MCF 10A (cell line): ENCODE measurements at places on chromosomes 6 and 20. TPM values are rescaled to one million over a fixed set of nuclear protein-coding genes. Genes with fewer than 3 reads are reported as not detected.

The TMEM74B gene
- total RNA-seq: not detected in 2 replicates

The FAM83C gene
- total RNA-seq: not detected in 2 replicates

The HFE gene
- total RNA-seq: 2.8 and 5.2 TPM in 2 replicates

The HLA-DRB5 gene
- total RNA-seq: not detected in 2 replicates

The CALHM5 gene
- not detected in 2 replicates for total RNA-seq

- no peak for DNase-seq
Measured at GRCh38 chr6:107488174-107488874, 1.6 kb upstream of the SOBP start.

- no peak for DNase-seq
Measured at GRCh38 chr6:92559003-92559402, 860.4 kb downstream of the EPHA7 start.

DNA sequence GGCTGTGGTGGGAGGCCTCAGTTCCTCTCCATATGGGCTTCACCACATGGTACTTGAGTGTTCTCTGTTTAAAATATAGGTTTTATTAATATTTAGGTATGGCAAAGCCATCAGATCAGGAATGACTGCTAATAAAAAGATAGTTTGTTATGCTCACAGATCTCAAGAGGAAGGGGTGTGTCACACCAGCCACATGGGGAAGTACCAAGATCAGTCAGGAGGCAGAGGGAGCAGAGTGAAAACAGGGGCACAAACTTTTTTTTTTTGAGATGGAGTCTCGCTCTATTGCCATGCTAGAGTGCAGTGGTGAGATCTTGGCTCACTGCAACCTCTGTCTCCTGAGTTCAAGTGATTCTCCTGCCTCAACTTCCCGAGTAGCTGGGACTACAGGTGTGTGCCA lies 92.1 kb upstream of the GCM1 start:
- DNase-seq: no peak

DNA sequence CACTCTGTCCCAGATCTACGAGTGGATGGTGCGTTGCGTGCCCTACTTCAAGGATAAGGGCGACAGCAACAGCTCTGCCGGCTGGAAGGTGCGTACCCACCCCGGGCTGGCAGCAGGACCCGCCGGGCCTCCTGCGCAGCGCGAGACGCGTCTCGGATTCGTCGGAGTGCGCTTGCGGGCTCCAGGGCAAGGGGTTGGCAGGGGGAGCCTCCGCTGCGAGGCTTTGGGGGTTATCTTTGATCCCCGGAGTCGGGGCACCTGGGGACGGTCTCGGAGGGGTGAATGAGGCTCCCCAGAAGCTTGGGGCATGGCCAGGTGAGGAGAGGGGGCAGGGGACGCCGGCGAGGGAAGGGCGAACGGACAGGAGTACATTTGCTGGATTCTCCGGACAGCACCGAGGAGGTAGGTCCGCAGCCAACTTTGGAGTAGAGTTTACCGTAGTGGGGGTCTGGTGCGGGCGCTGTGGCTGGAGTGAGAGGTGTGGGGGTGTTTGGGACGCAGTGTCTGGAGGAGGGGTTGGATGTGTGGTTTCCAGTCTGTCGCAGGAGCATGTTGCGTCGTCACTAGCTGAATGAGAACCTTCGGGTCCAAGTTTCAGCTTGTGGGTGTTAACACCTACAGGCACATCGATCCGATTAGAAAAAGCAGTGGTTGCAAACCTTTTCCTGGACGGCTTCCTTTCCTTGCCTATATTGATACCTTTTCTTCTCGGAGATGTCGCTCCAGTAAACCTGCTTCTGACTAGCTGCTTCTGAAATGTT lies 1.2 kb downstream of the FOXO3 start:
- peak; percentile 40 for DNase-seq

GRCh38 chr6:117346142-117346930 lies 79.4 kb downstream of the ROS1 start:
- peak; percentile 16 for DNase-seq

DNA sequence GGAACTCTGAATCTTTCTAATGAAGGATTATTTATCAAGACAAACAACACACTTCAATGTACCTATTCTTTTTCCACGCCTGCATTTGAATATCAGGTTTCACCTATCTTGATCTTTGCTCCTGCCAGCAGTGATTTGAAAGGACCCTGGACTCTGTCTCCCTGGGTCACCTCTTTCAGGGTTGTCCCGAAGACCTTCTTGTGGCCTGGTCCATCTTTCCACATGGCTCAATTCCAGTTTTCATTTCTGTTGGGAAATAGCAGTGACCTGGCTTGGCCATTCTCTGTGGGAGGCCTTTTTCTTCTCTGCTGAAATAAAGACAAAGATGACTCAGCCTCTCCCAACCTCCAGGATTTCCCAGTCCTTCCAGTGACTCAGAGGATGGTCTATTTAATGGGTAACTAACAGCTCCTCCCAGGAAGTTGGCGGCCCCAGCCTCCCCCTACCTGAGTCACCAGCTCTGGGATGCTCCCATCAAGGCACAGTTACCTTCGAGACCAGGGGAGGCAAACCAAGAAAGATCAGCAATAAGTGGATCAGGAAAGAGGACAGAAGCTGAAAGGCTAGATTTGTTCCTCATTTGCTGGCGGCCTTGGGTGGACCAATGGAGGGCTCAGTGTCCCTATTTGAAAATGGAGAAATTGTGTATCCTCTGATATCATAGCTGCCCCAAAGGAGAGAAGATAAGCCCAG lies 120.2 kb upstream of the RNF24 start:
- peak; percentile 99 for DNase-seq

GRCh38 chr6:117483645-117484016 lies 1.2 kb downstream of the DCBLD1 start:
- DNase-seq: peak; percentile 53

GRCh38 chr20:38270869-38271605 lies 10.5 kb upstream of the KIAA1755 start:
- DNase-seq: peak; percentile 96

DNA sequence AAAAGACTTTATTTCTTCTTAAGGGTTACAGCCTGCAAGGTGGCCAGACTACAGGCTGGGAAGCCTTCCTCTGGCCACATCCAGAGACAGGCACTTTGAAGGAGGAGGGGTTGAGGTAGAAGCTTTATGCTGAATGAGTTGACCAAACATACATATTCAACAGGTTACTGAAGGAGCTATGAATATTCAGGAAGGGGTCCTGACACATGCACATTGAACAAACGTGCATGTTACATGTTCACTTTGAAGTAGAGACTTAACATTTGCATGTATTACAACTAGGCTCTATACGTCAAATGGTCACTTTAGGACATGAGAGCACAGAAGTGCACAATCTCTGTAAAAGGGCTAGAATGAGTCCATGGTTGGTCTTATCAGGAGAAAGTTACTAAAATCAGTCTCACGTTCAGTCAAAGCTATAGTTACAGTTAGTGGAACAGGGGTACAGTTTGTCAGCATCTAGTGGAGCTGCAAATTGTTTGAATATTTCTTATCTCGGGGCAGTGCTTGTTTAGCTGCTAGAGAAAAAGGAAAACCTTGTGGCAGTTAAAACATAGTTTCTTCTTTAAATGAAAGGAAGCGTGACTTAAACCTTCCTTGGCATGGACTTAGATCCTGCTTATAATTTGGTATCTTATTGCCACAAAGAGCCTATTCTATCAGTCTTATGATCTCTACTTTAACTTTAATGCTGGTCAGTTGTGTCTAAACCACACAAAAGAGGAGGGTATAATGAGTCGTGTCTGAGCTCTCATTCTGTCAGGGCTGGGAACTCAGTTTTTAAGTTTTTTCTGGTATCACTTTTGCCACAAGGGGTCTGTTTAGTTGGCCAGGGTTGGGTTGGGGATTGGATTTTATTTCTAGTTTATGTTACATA lies 4.6 kb upstream of the ZSCAN9 start:
- DNase-seq: no peak

DNA sequence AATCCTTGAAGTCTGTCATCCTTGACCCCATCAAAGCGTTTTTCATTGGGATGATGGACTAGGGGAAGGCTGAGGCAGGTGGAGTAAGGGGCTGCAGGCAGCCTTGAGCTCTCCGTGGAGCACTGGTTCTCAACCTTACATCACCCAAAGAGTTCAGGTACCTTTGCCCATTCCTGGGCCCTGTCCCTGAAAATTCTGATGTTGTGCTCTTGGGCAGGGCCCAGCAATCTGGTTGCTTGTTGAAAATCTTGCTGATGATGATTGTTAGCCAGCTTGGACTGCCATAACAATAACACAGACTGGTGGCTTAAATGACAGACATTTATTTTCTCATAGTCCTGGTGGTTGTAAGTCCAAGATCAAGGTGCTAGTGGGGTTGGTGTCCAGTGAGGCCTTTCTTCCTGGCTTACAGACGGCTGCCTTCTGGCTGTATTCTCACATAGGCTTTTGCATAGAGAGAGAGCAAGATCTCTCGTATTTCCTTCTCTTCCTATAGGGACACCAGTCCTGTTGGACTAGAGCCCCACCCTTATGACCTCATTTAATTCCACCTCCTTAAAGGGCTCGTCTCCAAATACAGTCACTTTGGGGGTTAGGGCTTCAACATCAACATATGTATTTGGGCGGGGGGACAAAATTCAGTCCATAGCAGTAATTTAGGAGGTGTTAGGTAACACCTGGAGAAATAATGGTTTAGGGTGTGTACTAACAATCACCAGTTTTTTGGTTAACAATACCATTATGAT lies 104.9 kb downstream of the PLEKHG1 start:
- no peak for DNase-seq

GRCh38 chr6:9984607-9985006 lies 430.3 kb downstream of the TFAP2A start:
- DNase-seq: no peak

DNA sequence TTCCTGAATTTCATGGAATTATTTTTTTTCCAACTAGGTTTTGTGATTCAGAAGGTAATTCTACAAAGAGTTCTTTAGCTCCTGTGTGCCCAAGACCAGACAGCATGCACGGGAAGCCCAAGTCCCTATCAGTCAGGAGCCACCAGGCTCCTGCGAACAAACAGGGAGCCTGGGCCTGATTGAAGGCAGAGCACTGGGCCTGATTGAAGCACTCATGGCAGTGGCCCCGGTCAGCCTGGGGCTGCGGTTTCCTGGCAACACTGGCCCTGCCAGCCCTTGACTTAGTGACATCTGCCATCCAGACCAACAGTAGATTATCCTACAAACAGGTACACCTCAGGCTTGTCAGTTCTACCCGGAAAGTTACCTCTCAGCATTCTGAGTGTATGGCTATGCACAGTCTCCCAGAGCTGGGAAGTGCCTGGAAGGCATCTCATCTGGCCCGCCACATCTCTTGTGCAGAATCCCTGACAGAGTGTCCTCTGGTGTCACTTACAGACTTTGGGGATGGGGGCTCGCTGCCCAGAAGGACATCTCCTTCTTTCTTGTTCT lies 133.8 kb downstream of the VEGFA start:
- DNase-seq: no peak

- no peak for DNase-seq
Measured at GRCh38 chr6:157203312-157203744, 120.0 kb downstream of the TMEM242 start.

DNA sequence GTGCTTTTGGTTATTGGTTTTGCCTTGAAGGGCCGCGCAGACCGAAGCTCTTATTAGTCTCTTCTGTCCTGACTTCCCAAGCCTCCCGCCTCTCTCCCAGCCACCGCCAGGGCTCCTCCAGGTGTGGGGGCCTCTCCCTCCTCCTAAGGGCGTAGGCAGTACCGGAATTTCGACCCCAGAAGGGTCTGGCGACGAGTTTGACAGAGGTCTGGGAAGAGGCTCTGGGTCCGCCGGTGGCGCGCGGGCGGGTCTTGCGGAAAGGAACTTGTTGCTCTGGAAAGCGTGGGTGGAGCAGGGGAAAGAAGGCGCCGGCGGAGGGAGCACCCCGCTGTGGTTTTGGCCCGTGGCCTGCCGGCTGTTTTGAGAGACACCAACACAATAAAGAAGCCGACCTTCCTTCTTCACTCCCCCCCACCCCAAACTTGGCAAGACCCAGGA lies 1.8 kb downstream of the PCSK2 start:
- no peak for DNase-seq

GRCh38 chr6:105900125-105900937 lies 185.8 kb upstream of the PRDM1 start:
- DNase-seq: no peak

GRCh38 chr6:54085047-54085446 lies 26.2 kb upstream of the MLIP start:
- DNase-seq: no peak

DNA sequence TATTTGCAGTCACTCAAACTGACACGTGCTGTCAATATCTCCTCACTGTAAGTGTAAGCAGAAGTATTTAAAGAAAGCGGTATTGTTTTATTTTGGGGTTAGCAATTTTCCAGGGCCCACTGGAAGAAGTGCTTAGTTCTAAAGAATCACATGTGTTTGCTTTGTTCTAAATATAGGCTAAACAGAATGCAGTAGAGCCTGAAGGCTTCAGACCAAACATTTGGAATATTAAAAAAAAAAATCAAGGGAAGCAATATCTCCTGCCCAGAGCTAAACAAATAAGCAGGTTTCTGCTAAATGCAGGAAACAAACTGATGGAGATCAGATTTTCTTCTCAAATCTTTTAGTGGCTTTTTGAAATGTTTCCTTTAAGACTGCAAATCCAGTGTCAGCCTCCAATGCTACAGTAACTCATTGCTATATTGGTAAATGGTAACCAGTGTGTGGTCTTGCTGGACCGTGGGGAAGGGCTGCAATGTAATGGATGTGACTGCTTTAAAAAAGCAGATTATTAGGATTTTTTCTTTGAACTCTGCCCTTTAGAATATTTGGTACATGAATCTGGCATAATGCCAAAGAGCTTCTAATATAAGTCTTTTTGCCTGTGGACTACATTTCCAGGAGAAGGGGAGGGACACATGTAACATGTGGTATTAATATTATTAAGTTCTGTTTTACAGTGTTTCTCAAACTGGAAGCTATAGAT lies 317.1 kb upstream of the FERMT1 start:
- DNase-seq: no peak

DNA sequence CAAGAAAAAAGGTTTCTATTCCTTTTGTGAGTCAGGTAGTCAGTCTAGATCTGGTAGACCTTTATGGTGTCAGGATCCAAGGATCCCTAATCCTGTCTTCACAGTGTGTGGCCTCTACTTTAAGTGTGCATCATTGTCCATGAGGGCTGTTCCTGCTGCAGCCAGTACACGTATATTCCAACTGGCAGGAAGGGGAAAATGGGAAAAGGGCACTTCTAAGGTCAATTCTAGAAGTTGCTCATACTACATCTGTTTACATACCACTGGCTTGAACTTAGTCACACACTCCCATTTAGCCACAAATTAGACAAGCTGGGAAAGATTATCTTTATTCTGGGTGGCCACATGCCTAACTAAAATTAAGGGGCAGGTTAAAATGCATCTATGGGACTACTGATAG lies 9.7 kb upstream of the MMS22L start:
- no peak for DNase-seq

- no peak for DNase-seq
Measured at GRCh38 chr6:155284775-155285174, 21.0 kb downstream of the CLDN20 start.

DNA sequence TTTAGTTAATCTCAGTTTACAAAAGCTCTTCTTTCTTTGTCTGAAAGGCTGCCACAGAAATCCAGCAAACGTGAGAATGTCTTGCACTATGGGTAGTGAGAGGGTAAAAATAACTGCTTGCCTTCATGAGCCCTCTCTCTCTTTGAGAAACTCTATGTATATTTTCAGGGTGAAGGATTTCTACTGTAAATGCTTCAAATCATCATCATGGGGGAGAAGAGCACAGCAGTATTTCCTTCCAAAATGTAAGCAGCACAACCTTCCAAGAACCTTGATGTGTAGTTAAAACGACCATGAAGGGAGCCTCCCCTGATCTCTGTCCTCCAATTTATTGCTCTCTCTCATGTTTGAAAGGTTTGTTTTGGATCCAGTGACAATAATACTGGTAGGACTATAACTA lies 141.3 kb upstream of the CENPW start:
- no peak for DNase-seq
